ENCODE measurements at places on chromosomes 3 and 15. TPM values are rescaled to one million over a fixed set of nuclear protein-coding genes. Genes with fewer than 3 reads are reported as not detected.

The AGBL1 gene
- total RNA-seq: not detected

The TUSC7 gene
- total RNA-seq: not detected

The AHSG gene
- total RNA-seq: not detected

The NRG4 gene
- 0.85 TPM for total RNA-seq

The NDN gene
- total RNA-seq: 6.5 TPM

The ACOX2 gene
- 0.21 TPM for total RNA-seq

The GPR149 gene
- total RNA-seq: not detected

The LYZL4 gene
- not detected for total RNA-seq

The PLA2G4D gene
- total RNA-seq: 0.07 TPM

The ROPN1B gene
- not detected for total RNA-seq

The UCN2 gene
- 2.4 TPM for total RNA-seq

The IL17RD gene
- total RNA-seq: 7.7 TPM

The INAFM2 gene
- 12.7 TPM for total RNA-seq

The SCAANT1 gene
- not detected for total RNA-seq

The SKOR1 gene
- total RNA-seq: under 0.01 TPM

The FOXB1 gene
- not detected for total RNA-seq

The TNNC1 gene
- not detected for total RNA-seq

The SLCO3A1 gene
- 8.8 TPM for total RNA-seq

The OSTN gene
- total RNA-seq: not detected

The AMT gene
- 1.6 TPM for total RNA-seq

The COX5A gene
- 75.4 TPM for total RNA-seq

The SOX14 gene
- not detected for total RNA-seq

The FEZF2 gene
- total RNA-seq: not detected

The RGMA gene
- total RNA-seq: 3.1 TPM

The HRG gene
- not detected for total RNA-seq

The CCDC39 gene
- total RNA-seq: under 0.01 TPM

The NAALADL2 gene
- total RNA-seq: 0.34 TPM

The LEKR1 gene
- total RNA-seq: 0.68 TPM

The ACKR2 gene
- total RNA-seq: 1.6 TPM

The ZNF774 gene
- 8.5 TPM for total RNA-seq

The ACAN gene
- total RNA-seq: not detected

The KLF15 gene
- 3.4 TPM for total RNA-seq

The THBS1 gene
- 276 TPM for total RNA-seq

The GRAMD2A gene
- total RNA-seq: 7.2 TPM

The PLCB2 gene
- total RNA-seq: not detected

The NPAP1 gene
- under 0.01 TPM for total RNA-seq

The ARID3B gene
- total RNA-seq: 8.6 TPM

The REC114 gene
- total RNA-seq: not detected

The AMIGO3 gene
- total RNA-seq: not detected

The FETUB gene
- not detected for total RNA-seq

The ISLR gene
- not detected for total RNA-seq

The FGD5 gene
- total RNA-seq: under 0.01 TPM

The ITPKA gene
- 1.7 TPM for total RNA-seq

The RYR3 gene
- total RNA-seq: under 0.01 TPM

The C3orf70 gene
- under 0.01 TPM for total RNA-seq

The ZMYND10 gene
- 0.21 TPM for total RNA-seq

The EOMES gene
- total RNA-seq: 0.34 TPM

The GOLGA6B gene
- total RNA-seq: not detected

The ZBBX gene
- 0.07 TPM for total RNA-seq

The FAM81A gene
- 0.34 TPM for total RNA-seq
